Activated naive CD4-positive, alpha-beta T cell treated with Interleukin-2 at 50 U/mL for 16 hours (primary cell): ENCODE measurements at places on chromosomes 5 and 9.

DNA sequence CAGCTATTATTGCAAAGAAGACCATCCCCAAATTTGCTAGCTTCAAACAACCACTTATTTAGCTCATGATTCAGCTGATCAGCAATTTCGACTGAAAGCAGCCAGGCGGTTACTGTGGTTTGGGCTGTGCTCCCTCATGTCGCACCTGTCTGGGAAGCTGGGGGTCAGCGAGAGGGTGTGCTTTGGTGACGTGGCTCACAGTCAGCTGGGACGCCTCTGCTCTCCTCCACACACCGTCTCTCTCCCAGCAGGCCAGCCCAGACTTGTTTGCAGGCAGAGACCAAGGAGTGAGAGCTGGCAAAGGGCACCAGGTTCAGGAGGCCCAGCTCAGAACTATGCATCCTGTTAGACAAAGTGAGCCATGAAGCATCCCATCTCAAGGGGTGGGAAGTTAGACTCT lies 140.9 kb downstream of the SYK start:
- no peak for DNase-seq

GRCh38 chr5:156327296-156327695 lies 332 bp downstream of the SGCD start:
- no peak for DNase-seq

DNA sequence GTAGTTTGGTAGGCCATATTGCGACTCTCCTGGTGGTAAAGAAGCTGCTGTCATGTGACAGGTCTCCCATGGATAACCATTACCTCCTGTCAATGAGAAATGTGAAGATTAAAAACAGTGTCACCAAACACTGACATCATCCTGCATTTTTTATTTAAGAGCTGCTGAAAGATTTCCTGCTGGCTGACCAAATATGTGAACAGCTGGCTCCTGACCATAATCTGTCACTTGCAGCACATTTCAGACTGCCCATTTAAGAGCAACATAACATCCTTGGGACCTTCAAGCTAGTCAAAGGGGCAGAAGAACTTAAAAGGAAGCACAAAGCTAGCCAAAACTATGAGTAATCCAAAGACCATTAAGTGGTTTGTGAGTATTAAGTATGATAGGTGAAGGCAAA lies 288.0 kb downstream of the IZUMO3 start:
- no peak for DNase-seq

GRCh38 chr5:167452136-167452535 lies 839.3 kb upstream of the WWC1 start:
- DNase-seq: no peak

GRCh38 chr5:151424892-151425523 lies 22.4 kb upstream of the SLC36A1 start:
- no peak for DNase-seq

GRCh38 chr5:107389130-107389774 lies 281.5 kb downstream of the EFNA5 start:
- no peak for DNase-seq

DNA sequence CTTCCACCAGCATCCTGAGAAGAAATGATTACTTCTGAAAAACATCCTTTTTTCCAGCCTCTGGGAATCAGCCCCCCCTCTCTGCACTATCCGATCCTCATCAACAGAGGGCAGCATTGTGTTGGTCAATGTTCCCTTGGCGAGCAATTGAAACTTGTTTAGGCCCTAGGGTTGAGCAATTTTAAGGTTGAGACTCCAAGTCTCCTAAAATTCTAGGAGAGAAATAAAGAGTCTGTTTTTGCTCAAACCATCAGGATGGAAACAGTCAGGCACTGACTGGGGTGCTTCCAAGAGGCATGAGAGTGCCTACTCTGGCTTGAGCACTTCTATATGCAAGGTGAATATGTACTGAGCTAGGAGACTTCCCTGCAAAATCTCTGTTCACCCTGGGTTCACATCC lies 12.4 kb upstream of the CYFIP2 start:
- DNase-seq: no peak

GRCh38 chr5:133744051-133744959 lies 132.0 kb upstream of the FSTL4 start:
- DNase-seq: no peak

DNA sequence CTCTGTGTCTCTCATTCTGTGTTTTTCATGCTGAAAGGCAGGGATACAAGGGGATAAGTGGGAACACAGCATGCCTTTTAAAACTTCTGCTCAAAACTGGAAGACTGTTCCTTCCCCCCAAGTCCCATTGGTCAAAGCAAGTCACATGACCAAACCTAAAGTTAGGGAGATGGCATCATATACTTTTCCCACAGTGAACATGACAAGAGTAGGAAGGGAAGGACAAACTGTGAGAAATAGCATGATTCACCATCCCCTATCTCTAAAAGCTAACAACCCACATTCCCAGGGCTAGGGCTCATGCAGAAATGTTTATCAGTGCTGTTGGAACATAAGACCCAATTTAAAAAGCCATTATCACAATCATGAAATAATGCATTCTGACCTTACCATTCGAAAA lies 24.2 kb upstream of the SHISAL2B start:
- DNase-seq: no peak

DNA sequence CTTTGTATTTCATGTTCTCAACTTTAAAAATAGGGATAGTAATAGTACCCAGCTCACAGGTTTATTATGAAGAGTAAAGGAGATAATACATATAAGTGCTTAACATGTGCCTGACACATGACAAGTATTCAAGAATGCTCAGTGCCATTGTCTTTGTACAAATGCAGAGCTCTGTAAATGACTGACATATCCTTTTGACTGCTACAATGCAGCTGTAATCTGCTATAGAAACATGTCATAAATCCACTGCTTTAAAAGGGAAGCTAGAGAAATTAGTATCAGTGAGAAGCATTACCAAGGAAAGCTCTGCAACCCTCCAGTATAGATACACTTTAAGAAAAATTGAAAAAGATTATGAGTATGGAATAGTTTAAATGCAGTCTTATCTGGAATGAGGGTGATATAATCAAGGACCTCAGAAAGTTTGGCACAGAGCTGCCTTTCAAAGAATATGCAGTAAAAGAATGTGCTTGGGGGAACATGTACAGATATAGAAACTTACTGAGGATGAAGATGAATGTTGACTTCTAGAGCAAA lies 17.9 kb downstream of the ERAP1 start:
- DNase-seq: no peak

GRCh38 chr9:111752455-111752854 lies 42.3 kb downstream of the SHOC1 start:
- DNase-seq: no peak

- DNase-seq: no peak
These were observed 150.0 kb upstream of the KIF2A start for GRCh38 chr5:62155988-62156387.

DNA sequence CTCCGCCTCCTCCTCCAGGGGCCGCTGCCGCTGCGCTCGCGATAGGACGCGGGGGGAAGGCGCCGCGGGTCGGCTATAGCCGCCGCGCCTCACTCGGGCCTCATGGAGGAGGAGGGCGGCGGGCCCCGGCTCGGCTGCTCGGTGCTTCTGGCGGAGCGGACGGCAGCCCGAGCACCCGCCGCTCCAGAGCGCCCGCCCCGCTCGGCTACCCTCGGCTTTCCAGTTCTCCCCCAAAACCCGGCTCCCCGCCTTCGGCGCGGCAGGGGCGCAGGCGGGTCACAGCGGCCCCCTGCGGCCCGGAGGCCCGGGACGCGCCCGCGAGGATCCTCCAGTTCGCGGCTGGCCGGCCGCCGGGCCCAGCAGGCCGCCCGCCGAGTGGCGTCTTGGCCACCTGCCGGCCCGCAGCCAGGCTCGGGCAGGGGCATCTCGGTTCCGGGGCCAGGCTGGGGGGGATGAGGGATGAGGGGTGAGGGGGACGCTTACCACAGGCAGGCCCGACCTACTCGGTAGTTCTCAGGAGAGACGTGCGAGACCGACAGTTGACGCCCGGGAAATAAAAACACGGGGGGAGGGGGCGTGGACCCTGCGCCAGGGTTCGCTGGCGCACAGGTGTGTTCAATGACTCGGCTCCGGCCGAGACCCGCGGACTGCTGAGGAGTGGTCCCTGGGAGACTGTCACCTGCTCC lies at the start of gene PAIP1:
Gene PAIP1 (minus strand): TSS at position 221 of the 686 bp plus-strand sequence. CDS start 231 bp downstream, outside the sequence.
- DNase-seq: peak; percentile 85

DNA sequence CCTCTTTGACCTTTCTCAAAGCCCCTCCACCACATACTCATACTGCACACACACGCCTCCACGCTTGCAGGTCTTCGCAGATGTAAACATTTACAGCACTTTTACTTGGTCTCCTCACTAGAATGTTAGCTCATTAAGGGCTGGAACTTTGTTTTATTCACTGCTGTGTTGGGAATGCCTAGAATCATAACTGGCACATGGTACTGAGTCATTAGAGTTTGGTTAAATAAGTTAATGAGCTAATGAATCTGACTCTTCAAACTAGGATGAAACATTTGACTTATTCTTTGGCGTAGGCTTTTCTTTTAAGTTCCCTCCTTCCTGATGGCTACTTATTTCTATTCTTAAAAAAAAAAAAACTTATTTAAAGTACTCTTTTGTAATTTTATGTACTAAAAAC lies 28.9 kb downstream of the MAN2A1 start:
- DNase-seq: no peak

DNA sequence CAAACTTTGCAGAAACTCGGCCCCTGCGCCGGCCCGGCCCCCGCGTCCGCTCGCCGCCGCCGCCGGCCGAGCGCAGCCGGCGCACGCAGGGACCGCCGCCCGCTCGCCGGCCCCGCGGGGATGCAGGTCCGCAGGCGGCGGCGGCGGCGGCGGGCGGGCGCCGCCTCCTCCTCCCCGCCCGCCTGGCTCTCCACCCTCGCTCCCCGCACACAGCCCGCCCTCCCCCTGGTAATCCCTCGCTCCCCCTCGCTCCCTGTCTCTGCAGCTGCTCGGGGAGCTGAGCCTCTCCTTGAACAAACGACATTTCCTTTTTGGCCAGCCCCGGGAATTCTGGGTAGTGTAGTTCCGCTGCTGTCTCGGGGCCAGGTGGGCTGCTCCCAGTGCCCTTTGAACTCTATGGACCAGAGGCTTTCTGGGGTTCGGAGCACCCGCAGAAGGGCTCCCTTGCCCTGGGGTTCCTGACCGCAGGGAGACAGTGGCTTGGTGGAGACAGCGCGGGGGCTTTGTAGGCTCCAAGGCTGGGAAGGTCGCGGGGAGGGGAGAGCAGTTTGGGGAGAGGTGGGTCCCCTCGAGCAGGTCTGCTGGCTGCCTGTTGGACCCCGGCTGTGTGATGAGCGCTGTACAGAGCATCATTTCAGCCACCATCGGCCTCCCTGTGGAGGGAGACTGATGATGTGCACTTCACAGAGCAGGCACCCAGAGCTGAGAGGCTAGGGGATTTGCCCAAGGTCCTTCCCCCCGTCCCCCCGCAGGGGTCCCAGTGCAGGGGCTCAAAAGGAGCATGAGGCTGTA lies 1.8 kb upstream of the FAM78A start:
- DNase-seq: peak; percentile 73

DNA sequence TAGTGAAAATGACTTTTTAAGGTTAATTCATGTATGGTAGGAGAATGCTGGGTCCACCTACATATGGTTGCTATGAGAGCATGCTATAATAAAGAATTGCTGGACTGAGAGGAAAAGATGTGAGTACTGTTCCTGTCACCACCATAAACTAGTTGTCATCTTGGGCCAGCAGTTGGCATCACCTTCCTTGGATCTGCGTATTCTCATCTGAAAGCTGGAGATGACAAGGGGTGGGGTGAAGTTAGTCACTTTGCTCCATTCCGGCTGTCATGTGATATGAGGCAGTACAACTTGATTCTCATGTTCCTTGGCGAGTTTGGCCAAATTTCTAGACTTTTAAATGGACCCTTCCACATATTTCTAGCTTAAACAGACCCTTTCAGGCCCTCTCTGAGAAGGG lies 33.3 kb downstream of the PIP5K1B start:
- no peak for DNase-seq

DNA sequence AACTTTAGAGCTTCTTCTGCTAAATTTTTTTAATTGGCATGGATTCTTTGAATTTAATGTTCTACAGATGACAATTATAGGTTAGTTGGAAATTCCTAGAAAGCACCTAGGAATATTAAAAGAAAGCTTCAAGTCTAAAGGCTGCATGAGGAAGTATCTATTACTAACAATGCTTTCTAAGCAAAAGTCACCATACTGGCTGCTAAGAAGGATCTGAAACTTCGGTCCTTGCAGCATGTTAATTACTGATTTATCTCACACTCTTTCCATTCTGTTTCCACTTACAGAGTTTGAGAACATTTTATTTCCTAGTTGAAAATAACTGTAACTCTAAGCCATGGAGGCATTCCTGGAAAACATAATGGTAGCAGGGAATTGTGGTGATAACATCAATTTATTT lies 8.4 kb downstream of the SEMA6A start:
- DNase-seq: no peak

DNA sequence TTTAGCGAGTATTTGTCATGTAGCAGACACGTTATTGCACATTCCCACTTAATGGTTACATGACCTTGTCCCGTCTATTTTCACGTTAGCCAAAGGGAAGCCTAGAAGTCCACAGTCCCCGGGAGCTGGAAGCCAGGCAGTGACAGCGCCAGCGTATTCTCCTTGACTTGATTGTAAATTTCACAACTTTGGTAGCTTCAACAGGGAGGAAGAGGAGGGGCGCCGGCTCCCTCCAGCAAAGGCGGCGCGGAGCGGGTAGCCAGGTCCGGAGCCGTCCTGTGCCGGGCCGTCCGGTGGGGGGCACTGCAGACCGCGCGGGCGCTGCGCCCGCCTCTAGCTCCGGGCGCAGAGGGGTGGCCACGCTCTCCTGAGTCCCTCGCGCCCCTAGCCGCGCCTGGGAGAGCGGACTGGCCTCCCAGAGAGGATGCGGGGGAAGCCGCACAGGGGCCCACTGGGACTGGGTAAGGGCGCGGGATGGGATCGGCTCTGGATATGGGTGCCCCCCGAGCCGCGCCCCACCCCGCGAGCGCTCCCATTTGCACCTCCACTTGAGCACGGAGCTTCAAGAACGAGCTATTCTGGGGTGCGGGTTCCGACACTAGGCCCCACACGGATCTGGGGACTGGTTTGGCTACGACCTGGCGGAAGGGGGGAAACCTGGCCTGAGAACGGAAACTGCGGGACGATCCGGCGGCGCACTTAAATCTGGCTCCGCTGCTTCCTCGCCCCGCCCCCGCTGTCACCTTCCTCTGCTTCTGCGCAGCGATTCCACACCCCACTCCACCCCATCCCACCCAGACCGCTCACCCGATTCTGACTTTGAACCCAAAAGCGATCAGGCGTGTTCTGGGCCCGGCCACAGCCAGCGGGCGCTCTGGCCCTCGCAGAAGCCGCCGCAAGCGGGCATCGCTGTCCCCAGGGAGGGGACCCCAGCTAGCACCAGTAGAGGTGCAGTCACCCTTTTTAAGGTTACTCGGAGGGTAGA lies 23.8 kb downstream of the KLF4 start:
- DNase-seq: peak; percentile 3

- no peak for DNase-seq
These were observed 139.0 kb upstream of the SLC27A6 start for GRCh38 chr5:128826275-128826674.

- DNase-seq: peak; percentile 62
These were observed 586 bp downstream of the TXN start for GRCh38 chr9:110255463-110256379.

- no peak for DNase-seq
These were observed 665 bp downstream of the ASS1 start for GRCh38 chr9:130445268-130445983.

DNA sequence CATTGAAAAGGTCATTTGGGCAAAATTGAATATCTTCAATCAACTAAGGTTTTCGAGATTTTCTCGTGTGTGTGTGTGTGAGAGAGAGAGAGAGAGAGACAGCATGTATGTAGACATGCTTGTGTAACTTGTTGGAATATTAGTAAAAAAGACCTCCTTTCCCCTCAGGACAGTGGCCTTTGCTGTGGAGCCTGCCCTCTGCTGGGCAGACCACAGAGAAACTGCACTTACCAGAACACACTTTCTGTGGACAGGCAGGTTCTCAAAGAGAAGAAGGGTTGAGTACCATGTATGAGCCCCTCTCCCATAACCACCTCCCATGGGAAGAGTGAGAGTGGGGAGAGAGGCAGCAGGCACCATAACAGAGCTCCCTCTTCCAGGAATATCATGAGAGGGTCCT lies 45.6 kb downstream of the CFAP90 start:
- no peak for DNase-seq
